Esophagus muscularis mucosa (tissue), 4 donors: ENCODE measurements at places on chromosomes 1 and 21. TPM values are rescaled to one million over a fixed set of nuclear protein-coding genes. Genes with fewer than 3 reads are reported as not detected.

Gene ZNF648
- total RNA-seq, result not detected

Gene C8A
- not detected for total RNA-seq

DNA sequence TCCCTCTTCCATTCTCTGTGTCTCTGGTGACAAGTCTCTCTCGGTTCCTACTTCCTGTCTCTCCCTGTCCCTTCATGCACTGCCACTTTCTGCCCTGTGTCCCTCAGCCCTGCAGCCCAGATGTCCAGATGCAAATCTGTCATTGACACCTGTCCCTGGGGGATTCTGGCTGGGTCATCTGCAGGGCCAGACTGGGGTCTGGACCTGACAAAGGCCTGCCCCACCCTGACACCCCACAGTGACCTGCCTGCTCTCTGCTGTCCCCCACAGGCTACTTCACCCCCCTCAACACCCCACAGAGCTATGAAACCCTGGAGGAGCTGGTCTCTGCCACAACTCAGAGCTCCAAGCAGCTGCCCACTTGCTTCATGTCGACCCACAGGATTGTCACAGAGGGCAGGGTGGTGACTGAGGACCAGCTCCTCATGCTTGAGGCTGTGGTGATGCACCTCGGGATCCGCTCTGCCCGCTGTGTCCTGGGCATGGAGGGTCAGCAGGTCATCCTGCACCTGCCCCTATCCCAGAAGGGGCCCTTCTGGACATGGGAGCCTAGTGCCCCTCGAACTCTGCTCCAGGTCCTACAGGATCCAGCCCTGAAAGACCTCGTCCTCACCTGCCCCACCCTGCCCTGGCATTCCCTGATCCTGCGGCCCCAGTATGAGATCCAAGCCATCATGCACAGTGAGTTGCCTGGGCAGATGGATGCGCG lies 7.2 kb downstream of the THEMIS2 start:
- no peak overlapping the region for H3K4me3 ChIP-seq
- no peaks in the 10 kb centered on the region for H3K27me3 ChIP-seq
- no peak overlapping the region for H3K27ac ChIP-seq
- H3K36me3 ChIP-seq, result peaks cover 17% of the 10 kb centered on the region

DNA sequence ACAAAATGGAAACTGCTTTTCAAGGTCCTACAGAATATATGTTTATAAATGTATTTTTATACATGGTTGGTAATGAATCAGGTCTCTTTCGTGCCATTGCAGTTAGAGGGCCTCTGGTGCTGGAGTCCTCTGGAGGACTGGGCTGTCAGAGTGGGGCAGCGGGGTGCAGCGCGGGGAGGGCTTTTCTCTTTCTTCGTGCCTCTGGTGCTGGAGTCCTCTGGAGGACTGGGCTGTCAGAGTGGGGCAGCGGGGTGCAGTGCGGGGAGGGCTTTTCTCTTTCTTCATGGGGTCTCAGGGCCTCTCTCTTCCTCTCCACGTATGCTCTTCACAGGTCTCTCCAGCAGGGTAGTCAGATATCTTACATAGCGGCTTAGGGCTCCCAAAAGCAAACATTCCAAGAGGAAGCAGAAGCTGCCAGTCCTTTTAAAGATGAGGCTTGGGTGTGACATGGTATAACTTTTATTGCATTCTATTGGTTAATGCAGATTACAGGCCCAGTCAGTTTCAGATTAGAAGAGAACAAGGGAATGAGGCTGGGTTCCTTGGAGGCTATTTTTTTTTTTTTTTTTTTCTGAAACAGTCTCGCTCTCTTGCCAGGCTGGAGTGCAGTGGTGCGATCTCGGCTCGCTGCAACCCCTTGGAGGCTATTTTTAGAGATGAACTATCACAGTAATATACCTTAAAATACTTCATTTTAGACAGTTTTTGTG lies 13.1 kb downstream of the SDCCAG8 start:
- H3K4me1 ChIP-seq, result peaks cover 38% of the 10 kb centered on the region
- no peaks in the 10 kb centered on the region for H3K36me3 ChIP-seq
- H3K27ac ChIP-seq, result no peak overlapping the region
- H3K27me3 ChIP-seq, result no peaks in the 10 kb centered on the region

GRCh38 chr1:94986783-94987182 lies 59.9 kb upstream of the CNN3 start:
- H3K27me3 ChIP-seq, result no peaks in the 10 kb centered on the region
- DNase-seq, result no peak
- peaks cover 21% of the 10 kb centered on the region for H3K4me1 ChIP-seq
- no peaks in the 10 kb centered on the region for H3K36me3 ChIP-seq

DNA sequence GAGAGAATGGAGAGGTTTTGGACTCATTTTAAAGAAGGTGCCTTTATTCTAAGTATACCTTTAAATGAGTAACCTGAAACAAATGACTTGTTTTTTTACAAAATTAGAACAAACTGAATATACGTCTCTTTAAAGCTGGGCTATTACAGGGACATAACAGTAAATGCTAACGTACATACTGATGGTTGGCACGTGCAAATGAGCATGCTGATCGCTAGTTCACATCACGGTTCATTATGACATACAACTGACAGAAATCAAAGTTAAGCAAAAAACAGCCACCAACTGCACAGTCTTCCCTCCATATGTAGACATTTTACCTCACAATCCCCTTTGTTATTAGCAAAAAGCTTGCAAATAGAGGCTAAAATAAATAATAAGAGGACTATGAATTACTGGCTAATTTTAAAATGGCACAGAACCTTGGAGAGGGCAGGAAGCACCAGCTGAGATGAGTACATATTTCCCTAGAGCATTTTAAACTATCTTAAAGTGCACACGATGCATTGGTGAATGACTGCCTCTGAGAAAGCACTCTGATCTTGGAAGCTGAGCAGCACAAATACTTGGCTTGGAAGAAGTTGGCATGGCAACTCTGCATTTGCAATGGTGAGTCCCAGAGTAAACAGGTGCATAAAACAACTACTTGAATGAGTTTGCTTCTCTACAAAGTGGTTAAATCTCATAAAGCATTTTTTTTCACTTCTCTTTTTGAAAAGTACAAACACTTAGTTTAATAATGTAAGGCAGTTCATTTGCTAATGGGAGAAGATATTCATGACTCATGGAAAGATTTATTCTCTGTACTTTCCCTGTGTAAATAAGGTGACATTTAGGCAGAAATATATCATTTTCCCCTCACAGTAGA lies 204.7 kb downstream of the LHX8 start:
- no peak overlapping the region for H3K4me3 ChIP-seq
- H3K27ac ChIP-seq, result no peak overlapping the region
- peaks cover 14% of the 10 kb centered on the region for H3K4me1 ChIP-seq
- no peaks in the 10 kb centered on the region for H3K27me3 ChIP-seq
- no peak for DNase-seq
